ENCODE measurements at places on chromosomes 7 and 10.
A peak's percentile ranks its signal among the peaks of the same experiment; 100 is the strongest.

DNA sequence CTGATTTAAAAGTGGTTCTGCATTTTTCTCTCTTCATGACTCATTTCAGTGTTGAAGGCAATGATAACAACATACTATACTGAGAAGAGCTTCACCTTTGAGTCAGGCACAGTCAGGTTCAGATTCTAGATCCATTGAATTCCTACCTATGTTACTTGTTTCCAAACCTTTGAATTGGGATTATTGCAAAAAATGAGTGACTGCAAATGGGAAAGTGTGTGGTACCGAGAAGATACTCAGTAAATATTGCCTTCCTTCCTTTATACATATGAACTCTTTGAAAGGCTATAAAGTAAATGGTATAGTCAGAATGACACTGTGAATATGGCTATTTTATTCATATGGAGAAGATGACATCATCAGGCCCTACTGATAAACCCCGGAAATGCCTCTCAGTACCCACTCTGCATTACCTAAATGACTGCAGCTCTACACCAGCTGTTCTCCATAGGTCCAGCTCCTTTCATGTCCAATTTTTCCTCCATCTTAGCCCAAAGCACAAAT lies 66.7 kb upstream of the FGL2 start:
- DNase-seq = peak; percentile 65

DNA sequence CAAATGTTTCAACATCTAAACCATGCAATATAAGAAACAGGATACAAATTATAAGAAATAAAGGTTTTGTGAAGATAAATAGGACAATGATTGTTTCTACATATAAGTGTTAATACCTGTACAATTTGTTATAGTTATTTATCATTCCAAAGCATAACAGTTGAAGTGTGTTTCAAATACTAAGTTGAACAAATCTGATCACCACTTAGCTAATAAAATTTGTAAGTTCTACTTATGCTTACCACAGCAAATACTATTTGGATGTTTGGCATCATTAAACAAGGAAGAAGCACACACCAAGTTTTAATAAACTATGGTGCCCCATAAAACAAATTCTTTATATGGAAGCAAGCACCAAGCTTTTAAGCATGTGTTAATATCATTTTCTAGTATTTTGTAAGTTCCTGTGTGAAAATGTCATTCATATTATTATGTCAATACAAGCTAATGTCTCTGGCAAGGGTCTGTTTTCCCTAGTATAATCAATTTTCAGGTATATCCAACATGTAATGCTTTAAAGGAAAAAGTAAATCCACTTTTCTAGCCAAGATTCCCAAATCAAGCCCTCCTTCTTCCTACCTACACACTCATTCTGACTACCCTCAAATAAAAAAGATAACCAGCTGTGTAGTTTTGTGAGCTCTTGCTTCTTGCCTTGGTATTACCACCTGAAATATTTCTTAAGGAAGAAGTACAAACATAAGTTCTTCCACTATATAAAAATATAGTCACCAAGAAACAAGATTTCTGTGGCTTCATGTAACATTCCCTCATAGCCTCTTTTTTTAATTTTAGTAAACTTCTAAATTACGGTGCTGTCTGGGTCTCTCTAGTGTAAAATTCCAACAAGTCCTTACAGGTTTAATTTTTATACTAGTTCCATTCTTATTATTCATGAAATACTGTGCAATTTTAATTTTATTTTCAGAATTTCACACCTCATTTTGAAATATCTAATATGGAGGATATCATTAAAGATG lies 9.2 kb downstream of the SKAP2 start:
- no peak for DNase-seq

DNA sequence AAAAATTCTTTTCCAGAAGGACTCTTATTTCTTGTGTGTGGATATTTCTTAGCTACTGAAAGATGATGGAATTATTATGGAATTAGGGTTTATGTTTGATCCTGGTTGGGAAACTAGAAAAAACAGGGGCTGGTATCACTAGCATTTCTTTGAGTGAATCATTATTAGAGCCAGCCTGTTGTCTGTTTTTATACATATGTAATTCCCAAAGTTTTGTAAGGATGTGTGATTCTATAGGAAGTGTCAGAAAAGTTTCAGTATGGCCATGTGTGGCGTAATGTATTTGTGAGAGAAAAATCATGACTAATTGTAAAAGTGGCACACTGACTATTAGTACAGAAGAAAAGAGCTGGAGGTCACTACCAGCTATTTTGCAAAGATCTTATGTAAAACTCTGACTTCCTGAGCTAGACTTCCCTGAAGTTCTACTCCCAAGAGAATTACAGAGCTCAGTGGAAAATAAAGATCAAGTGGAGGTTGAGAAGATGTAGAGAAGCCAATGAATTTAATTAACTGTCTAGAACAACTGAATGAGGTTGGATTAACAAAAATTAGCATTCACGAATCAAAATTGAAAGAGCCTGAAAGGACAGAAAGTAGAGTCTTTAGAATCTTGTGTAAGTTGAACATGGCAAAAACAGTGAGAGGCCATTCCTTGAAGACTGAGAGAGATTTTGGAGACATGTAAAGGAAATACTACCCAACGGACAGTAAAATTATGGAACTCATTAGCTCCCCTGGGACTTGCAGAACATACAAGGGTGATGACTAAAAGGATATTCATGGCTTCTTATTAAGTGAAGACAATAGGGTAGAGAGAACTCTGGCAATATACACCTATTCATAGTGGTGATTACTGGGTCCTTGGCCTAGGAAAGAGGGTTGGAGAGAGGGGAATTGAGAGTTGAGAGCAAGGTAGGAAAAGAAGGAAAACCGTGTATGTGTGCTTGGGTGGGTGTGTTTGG lies 12.5 kb downstream of the ZNF365 start:
- DNase-seq = no peak

DNA sequence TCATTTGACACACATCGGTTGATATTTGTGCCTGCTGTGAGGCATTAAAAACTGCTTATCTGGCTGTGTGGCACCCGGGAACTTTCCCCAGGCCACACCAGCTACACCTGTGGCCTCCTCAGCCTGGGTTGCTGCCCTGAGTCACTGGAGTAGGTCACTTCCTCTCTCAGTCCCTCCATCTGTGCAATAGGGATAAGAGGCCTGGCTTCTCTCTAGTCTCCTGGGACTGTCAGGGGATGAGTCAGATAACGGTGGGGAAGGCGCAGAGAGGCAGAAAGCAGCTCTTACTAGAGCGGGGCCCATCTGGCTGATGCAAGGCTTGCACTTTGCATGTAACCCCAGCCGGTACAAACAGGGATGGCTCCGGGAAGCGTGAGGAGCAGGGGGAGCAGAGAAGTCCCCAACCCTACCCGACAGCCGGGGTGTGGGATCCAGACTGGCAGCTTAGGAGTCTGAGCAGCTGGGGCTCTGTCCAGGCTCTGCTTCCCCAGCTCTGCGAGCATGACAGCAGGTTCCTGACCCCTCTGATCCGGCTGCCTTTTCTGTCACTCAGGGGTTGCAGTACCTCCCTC lies 34.0 kb downstream of the DNAJB12 start:
- peak; percentile 89 for DNase-seq

DNA sequence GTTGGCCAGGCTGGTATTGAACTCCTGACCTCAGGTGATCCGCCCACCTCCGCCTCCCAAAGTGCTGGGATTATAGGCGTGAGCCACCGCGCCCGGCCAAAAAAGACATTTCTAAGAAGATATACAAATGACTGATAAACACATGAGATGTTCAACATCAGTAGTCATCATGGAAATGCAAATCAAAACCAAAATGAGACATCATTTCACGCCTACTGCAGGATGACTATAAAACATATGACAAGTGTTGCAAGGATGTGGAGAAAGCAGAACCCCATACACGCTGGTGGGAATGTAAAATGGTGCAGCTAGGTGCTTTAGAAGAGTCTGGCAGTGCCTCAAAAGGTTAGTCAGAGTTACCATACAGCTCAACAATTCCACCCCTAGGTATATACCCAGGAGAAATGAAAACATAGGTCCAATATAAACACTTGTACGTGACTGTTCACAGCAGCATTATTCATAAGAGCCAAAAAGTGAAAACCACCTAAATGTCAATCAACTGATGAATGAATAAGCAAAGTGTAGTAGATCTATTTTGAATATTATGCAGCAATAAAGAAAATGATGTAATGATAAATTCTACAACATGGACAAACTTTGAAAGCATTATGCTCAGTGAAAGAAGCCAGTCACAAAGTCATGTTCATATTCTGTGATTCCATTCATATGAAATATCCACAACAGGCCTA lies 24.5 kb downstream of the TMEM209 start:
- no peak for DNase-seq

DNA sequence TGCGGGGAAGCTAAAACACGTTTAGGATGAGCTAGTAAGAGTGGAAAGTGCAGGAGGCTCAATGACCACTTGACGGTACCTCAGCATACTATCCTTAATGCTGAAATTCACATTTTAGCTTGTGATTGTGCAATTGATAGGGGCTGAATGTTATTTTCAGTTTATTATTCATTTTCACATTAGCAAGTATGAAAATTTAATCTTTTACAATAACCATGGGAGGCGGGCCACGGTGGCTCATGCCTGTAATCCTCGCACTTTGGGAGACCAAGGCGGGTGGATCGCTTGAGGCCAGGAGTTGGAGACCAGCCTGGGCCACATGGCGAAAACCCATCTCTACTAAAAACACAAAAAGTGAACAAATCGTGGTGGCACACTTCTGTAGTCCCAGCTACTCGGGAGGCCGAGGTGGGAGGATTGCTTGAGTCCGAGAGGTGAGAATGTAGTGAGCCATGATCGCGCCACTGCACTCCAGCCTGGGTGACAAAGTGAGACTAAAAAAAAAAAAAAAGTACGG lies 22.0 kb upstream of the ANLN start:
- no peak for DNase-seq

- DNase-seq = no peak
These were observed 965 bp upstream of the PROSER2 start for GRCh38 chr10:11822026-11822756.

- no peak for DNase-seq
These were observed 94.1 kb downstream of the ARMH3 start for GRCh38 chr10:101961591-101962498.

GRCh38 chr7:15972862-15973275 lies 286.4 kb upstream of the MEOX2 start:
- no peak for DNase-seq
